ENCODE measurements at places on chromosomes 2 and 18.

GRCh38 chr2:105082107-105082506, 44.2 kb downstream of the MRPS9 start:
- DNase-seq: no peak

- no peak for DNase-seq
These were observed 168.8 kb upstream of the VRK2 start for GRCh38 chr2:57877811-57878170.

DNA sequence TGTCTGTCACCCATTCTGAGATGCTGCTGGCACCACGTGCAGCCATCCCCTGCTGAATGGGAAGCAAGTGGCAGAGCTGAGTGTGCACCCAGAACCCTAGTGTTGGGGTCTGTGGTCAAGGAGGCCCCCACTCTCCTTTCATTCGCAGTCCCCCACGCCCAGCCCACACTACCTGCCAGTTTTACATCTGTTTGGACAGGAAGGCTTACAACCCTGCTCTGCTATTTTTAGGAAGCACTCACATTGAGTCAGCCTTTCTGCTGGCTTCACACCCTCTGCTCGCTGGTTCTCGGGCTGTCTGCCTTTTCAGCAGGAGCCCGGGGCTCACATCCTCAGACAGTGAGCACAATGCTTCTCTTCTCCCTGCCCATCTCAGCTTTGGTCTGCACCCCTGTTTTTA, 10.7 kb upstream of the ADCY3 start:
- peak; percentile 26 for DNase-seq

- DNase-seq: no peak
These were observed 353.5 kb downstream of the SETBP1 start for GRCh38 chr18:45034179-45034578.

DNA sequence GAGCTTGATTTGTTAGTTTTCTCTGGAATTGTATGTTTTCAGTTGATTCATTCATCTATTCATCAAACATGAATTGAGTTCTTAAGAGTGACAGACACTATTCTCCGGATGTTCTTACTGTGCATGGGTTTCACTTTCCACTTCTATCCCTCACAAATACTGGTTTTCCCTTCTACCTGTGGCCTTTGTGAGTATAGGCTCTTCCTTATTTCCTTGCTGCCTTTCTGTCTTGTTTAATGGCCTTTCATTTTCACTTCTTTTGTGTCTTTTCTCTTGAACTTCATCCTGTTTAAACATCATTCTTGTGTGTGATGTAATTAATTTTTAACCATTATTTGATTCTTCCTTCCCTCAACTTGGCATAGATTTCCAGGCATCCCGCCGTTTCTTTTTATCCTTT, 90.7 kb downstream of the CRIM1 start:
- DNase-seq: no peak

- DNase-seq: no peak
These were observed at the start of gene HSBP1L1 for GRCh38 chr18:79964330-79965118. TSS of gene HSBP1L1 (plus strand) at chr18:79964643. CDS start at chr18:79964736, 93 bp downstream.

DNA sequence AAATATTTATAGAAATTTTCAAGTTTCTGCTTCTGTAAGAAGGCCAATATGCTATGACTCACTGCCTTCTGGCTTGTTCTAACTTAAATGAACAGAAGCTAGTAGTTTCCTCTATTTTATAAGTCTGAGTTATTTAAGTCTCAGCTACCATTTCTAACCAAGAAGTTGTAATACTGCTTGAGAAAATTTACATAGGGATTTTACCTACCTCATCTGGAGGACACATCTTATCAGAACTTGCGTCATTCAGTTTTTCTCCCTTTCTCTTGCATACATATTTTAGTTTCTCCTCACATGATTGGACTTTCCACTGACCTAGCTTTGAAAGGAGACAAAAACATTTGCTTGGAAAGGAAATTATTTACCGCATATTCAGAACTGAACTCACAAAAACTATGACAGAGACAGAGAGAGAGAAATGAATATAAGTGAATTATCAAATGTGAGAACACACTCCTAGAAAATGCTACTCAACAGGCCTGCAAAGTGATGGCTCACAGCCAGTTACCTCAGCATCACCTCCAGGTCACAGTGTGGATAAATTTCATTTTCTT, 81.1 kb upstream of the CD302 start:
- DNase-seq: no peak

DNA sequence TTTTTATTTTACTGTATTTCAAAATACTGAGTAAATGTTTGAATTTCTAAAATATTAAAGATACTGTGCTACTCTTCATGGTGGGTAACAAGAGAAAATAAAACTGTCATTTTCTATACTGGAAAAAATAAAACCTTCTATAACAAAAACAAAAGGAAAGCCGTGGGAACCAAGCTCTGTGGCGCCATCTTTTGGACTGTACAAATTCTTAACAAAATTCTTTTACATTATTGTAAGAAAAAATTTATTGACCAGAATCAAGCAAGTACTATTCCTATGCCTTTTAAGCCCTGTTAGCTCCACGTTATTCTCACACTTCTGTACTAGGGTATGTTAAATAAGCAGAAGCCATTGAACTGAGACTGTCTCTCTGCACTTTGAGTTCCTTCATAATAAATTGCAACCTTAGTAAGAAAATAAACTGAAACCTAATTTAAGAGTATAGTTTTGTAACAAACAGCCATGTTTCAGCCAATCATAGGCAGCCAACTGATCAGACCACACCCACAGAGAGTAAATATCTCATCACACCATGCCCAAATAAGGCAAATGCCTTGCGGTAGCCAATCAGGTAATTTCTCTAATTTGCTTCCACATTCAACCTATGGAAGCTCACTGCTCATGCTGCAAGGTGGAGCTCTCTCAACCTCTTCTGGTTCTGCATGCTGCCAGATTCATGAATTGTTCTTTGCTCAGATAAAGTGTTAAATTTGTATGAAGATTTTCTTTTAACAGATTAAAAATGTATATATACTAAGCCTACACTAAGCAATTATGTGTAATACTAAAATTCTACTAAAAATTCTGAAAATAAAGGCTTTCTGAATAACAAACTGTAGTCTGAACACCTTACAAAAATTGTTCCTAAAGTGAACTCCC, 42.2 kb downstream of the HIBCH start:
- no peak for DNase-seq

DNA sequence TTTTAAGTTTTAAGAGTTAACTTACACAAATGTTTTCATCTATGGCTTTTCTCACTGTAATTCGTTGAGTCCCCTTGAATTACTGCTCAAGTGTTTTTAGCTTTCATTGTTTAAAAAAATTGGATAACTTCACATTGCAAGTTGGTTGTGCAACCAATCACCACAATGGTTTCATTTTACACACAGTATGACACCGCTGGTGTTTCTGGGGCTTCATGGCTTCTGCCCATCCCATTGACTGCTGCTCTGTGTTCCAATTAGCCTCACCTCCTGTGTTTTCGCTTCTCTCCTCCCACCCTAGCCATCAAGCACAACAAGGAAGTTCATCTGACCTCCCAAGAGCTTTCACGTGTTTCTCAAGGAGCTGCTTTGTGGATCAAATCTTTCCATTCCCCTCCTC, 199.1 kb upstream of the CHAC2 start:
- no peak for DNase-seq

- no peak for DNase-seq
These were observed 94.1 kb downstream of the CSRNP3 start for GRCh38 chr2:165563468-165564225.

- DNase-seq: no peak
These were observed 377.1 kb upstream of the SLC39A10 start for GRCh38 chr2:195279840-195280427.

GRCh38 chr18:77191071-77191751, 58.4 kb upstream of the GALR1 start:
- DNase-seq: no peak
